ENCODE measurements at places on chromosomes 6 and 20.

- DNase-seq: no peak
Measured at GRCh38 chr6:5869261-5869660, 137.5 kb downstream of the NRN1 start.

DNA sequence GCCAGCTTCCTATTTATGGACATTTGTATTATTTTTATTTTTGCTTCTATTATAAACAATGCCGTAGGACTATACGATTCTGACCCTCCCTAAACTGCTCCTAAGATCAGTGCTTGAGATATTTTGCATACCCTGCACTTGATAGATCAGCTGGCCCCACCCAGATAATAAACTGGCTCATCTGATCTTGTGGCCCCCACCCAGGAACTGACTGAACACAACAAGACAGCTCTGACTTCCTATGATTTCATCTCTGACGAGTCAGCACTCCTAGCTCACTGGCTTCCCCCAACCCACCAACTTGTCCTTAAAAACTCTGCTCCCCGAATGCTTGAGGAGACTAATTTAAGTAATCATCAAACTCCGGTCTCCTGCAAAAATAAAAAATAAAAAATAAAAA is 34.9 kb upstream of the TFAP2A start:
- DNase-seq: no peak

DNA sequence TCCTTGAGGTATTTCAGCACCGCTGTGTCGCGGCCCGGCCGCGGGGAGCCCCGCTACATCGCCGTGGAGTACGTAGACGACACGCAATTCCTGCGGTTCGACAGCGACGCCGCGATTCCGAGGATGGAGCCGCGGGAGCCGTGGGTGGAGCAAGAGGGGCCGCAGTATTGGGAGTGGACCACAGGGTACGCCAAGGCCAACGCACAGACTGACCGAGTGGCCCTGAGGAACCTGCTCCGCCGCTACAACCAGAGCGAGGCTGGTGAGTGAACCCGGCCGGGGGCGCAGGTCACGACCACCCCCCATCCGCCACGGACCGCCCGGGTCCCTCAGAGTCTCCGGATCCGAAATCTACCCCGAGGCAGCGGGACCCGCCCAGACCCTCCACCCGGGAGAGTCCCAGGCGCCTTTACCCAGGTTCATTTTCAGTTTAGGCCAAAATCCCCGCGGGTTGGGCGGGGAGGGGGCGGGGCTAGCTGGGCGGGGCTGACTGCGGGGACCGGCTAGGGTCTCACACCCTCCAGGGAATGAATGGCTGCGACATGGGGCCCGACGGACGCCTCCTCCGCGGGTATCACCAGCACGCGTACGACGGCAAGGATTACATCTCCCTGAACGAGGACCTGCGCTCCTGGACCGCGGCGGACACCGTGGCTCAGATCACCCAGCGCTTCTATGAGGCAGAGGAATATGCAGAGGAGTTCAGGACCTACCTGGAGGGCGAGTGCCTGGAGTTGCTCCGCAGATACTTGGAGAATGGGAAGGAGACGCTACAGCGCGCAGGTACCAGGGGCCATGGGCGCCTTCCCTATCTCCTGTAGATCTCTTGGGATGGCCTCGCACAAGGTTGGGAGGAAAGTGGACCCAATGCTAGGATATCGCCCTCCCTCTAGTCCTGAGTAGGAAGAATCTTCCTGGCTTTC is 693 bp downstream of the HLA-F start:
- no peak for DNase-seq

DNA sequence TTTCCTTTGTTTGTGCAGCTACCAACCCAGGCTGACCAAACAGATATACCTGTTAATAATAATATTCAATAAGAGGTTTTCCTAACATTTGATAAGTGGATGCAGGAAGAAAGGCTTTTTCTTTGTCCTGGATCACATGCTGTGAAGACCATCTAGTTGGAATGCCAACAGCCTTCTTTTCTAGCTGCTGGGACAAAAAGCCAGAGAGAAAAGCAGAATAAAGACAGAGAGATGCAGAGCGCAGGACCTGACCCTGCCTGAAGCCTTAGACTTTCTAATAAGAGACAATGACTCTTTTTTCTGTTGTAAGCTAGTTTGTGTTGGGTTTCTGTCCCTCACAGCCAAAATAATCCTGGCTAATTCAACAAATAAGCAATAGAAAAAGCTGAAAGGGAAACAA is 308.2 kb downstream of the PHF3 start:
- DNase-seq: peak; percentile 82

DNA sequence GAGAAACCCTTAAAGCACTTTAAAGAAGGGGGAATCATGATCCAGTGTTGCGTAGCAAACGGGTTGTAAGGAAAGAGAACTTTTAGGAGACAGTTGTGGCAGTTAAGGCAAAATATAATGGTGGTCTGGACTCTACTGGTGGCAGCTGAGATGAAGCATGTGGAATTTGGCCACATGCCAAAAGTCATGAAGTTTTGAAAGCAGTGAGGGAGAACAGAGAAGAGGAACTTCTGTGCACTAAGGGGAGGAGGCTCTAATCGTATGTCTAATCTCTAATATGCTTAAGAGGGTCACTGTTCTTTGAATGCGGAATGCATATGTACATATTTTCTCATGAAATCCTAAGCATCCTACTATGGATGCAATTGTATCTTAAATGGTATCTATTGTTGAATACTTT is 91.5 kb downstream of the RIMS1 start:
- no peak for DNase-seq

GRCh38 chr6:85126485-85127167 is 323.3 kb upstream of the NT5E start:
- DNase-seq: peak; percentile 48

- peak; percentile 28 for DNase-seq
Measured at GRCh38 chr6:155530219-155530834, 74.7 kb upstream of the NOX3 start.

GRCh38 chr6:157911786-157912185 is 69.9 kb upstream of the SYNJ2 start:
- DNase-seq: no peak

GRCh38 chr6:72624557-72625160 is 2.8 kb downstream of the KCNQ5 start:
- no peak for DNase-seq

GRCh38 chr20:7926767-7927166 is 13.5 kb downstream of the HAO1 start:
- DNase-seq: peak; percentile 24

DNA sequence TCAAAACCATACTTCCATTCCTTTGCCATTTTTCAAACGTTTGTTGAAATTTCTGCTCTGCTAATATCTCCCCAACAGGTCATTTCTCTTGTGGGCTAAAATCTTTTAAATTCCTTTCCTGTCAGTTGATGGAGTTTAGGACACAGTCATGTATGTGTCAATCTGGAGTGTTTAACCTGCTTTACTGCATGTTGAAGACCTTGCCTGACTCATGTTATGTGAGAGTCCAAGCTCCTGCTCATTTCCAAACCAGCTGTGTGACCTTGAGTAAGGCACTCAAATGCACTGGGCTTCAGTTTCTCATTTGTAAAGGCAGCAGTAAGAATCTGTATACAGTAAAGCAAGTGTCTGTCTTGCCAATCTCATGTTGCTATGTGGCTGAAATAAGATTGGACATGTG is 171.9 kb upstream of the SPACA1 start:
- no peak for DNase-seq

- DNase-seq: no peak
Measured at GRCh38 chr6:36728289-36729160, 30.9 kb downstream of the RAB44 start.

GRCh38 chr20:44026647-44027342 is 112.1 kb downstream of the TOX2 start:
- peak; percentile 10 for DNase-seq

DNA sequence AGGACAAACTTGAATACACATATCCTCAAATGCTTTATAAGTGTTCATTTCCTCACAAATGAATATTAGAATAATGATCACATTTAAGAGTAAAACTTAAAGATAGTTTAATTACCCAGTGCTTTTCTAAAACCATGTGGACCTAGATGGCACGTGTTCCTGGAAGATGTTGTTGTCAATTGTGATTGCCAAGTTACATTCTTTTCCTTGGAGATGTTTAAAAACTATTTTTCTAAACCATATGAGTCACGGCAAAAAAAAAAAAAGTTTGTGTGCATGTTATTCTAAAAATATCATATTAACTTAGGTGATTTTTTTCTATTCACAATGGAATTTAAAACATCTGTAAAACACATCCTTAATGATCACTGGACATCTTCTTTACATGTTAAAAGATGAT is 51.1 kb downstream of the RCAN2 start:
- DNase-seq: no peak

GRCh38 chr20:10939331-10939941 is 265.6 kb upstream of the JAG1 start:
- DNase-seq: no peak

DNA sequence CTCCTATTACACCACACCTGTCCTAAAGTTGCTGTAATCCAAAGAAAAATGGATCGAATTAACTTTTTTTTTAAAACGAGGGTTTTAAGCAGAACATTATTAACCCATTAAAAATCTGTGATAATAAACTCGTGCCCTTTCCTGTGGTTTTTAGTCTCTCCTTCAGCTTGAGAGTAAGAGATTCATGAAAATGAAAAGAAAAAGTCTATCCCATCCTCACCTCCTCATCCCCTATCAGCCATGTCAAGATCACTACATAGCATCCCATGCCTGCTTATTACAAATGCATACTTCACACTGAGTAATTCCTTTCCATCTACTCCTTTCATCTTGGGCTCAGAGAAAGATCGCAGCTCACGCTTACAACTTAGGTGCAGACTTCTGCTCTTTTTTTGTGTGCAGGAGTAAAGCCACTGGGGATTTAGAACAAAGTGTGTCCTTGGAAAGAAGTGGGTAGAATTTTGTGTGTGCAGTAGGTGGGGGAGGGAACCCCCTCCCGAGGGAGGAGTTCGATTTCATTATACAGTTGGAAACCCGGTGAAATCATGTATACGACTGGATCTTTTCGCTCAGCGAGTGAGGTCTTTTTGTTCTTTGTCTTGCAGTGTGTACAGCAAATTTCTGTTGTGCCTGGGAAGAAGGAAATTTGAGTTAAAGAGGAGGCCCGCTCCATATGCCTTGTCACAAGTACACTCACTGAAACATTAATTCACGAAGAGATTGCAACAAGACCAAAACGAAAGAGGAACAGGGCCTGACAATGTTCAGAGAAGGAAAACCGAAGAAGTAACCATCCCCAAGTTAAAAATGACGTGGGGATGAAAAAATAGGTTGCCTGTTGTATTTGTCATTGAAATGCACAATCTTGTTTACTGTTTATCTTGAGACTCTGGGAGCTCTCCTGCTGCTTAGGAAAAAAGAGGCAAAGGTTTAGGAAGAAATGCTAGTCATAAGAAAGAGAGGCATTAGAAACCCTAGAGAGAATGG is 146.5 kb upstream of the ZNF217 start:
- peak; percentile 61 for DNase-seq

GRCh38 chr6:41442352-41442672 is 103.9 kb upstream of the FOXP4 start:
- no peak for DNase-seq

- DNase-seq: no peak
Measured at GRCh38 chr20:35192118-35192872, 20.4 kb downstream of the PROCR start.

- no peak for DNase-seq
Measured at GRCh38 chr6:161376367-161376766, 102.5 kb upstream of the AGPAT4 start.

DNA sequence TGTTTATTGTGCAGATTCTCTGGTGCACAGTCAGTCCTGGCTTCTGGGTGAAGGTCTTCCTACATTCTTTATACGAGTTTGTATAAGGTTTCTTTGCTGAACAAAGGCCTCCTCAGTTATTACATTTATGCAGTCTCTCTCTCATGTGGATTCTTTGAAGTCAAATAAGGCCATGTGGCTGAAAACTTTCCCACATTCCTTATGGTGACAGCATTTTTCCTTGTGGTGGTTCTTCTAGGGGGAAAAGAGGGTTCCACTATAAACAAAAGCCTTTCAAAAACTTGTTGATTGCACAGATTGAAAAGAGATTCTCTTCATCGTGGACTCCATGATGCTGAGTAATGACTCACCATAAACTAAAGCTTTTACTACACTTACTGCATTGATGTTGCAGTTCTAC is 19.2 kb downstream of the ZSCAN12 start:
- DNase-seq: no peak

GRCh38 chr6:11251553-11252360 is 19.3 kb upstream of the NEDD9 start:
- peak; percentile 95 for DNase-seq

DNA sequence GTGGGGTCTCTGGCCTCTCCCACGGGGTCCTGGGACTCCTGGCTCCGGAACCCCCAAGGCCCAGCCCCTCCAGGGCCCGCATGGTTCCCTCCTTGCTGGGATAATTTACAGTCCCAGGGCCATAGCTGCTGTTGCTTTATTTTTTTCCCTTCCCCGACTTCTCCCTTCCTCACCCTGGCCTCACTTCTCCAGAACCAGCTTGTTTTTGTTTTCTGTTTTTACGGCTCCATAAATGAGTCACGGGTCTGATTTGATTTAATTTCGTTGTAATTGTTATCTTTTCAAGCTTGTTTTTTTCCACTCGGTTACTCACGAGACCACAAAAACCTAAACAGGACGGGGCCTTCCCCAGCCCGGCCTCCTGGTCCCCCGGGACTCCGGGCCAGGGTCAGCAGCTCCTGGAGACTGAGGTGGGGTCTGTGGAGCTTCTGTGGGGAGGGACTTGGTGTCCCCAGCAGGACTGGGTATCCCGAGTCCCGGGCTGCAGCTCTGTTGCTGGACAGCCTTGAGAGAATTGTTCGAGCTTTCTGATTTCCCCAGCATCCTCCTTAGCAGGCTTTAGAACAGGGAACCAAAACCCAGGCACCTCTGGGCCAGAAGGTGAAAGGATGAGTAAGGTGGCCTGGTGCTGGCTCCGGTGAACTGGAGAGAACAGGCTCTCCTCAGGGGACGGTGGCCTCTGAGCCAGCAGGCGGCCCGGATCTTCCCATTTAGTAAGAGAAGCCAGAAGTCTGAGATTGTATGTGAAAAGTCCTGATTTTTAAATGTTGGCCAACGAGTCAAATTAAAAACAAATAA is 94.9 kb downstream of the CEBPB start:
- no peak for DNase-seq

DNA sequence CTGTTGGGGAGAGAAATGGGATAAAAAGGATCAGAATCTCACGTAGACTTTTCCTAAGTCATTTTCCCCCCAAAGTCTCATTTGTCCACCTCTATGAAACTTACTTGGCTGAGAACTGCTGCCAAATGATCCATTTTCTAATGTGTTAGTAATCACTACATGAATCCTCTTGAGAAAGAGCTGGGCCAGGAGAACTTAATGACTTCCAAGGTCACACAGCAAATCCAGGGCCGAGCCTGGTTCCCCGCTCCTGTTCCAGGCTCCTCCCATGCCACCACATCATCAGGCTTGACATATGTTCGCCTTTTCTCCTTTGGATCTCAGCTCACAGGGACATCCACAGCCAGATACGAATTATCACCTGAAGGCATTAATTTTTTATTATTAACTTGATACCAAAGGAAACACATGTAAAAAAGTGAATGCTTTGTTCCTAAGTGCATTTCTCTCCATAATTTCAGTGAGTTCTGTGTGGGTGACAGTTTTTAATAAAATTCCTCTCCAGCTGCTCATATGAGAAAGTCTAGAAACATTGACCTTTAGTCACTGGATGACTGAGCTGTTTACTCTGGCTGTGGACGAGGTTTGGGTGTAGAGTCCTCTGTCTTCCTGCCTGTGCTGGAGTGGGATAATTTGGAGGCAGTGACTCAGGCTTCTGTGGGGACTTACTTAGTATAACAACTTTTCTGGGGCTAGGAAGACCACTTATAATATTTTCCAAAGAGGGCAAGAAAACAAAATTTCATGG is 276.3 kb downstream of the PAX1 start:
- no peak for DNase-seq
